ENCODE measurements at places on chromosomes 5 and 9.

DNA sequence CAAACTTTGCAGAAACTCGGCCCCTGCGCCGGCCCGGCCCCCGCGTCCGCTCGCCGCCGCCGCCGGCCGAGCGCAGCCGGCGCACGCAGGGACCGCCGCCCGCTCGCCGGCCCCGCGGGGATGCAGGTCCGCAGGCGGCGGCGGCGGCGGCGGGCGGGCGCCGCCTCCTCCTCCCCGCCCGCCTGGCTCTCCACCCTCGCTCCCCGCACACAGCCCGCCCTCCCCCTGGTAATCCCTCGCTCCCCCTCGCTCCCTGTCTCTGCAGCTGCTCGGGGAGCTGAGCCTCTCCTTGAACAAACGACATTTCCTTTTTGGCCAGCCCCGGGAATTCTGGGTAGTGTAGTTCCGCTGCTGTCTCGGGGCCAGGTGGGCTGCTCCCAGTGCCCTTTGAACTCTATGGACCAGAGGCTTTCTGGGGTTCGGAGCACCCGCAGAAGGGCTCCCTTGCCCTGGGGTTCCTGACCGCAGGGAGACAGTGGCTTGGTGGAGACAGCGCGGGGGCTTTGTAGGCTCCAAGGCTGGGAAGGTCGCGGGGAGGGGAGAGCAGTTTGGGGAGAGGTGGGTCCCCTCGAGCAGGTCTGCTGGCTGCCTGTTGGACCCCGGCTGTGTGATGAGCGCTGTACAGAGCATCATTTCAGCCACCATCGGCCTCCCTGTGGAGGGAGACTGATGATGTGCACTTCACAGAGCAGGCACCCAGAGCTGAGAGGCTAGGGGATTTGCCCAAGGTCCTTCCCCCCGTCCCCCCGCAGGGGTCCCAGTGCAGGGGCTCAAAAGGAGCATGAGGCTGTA lies 1.8 kb upstream of the FAM78A start:
- no peak for DNase-seq

DNA sequence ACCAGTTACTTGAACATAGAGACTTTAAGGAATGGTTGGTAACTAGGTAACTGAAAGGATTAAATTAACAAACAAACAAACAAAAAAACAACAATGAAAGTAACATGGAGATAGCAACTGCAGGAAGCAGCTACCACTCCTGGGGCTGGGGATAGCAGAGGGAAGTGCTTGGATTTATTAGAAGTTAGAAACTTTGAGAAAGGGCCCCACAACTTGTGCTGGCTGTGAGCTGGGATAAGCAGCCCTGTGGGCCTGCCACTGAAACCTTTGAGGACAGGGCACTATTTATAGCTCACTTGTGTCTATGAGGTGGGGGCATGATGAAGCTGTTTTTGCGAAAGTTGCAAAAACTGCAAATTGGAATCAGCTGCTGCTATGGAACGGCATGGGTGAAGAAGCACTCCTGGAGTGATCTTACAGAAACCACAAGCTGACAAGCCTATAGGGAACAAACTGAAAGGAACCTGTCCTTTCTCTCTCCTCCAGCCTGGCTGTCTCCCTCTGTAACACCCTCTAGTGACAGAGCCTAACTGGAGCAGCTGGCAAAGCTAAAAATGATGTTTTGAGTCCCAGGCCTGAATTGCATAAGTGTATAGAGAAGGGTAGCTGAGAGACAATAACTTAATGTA lies 91.4 kb upstream of the RANBP6 start:
- no peak for DNase-seq

DNA sequence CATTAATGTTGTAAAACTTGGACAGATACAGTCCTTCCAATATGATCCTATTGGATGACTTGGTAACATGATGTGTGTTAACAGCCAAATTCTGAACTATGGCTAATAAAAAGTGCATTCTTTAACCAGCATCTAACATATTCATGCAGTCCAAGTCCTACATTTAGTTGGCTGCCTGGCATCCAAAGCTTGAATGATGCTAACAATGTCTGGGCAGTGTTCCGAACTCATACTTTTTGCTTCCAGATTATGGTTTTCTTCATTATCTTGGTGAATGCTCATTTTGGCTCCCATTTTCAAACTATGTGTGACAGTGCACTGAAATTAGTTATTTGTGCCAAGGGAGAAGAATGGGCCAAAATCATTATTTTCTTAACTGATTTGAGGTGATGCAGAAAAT lies 2.8 kb downstream of the FAM174A start:
- DNase-seq: no peak

DNA sequence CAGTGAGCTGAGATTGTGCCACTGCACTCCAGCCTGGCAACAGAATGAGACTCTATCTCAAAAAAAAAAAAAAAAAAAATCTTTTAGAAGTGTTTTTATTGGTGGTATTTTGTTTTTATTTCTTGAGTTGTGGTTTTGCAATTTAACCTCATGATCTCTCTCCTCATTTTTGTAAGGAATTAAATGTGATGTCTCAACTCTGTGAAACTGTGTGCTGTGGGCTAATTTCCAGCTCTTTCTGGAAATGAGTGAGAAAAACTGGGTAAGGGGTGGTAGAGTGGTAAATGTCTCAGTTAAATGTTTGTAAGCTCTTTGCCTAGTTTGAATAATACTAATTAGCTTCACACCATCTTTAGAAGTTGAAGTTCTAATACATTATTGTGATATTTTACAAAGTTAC lies 29.0 kb downstream of the ACO1 start:
- DNase-seq: no peak

DNA sequence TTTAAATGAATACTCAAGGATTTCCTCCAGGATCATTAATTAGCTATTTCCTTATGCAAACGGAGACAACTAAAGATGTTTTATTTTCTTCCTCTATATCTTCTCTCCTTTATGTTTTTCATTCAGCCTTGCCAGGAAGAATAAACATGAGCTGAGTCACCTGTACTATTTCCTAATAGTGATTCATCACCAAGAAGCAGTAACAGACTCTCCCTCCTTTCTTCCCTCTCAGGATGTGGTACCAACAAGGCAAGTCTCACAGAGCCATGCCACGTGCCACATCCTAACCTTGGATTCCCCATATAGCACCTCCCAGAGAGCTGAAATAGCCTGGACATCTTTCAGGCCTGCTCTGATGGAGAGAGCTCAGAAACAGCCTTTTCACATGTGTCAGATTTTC lies 758.6 kb upstream of the DMAC1 start:
- DNase-seq: peak; percentile 1

DNA sequence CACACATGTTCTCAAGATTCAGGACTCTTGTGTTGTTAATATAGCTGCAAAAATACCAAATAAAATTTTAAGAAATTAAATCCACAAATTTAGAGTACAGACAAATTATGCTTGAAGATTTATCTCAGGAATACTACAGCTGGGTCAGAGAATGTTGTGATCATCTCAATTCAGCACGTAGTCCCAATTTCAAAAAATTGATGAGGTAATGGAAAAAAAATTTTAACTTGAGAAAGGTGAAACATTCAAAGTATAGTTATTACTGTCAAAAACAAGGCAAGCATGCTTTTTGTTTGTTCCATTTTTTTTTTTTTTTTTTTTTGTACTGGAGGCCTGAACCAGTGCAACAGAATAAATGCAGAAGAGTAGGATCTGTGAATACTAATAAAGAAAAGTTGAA lies 29.4 kb downstream of the ICE1 start:
- no peak for DNase-seq

GRCh38 chr5:146620669-146621051 lies 104.7 kb upstream of the GPR151 start:
- DNase-seq: no peak

DNA sequence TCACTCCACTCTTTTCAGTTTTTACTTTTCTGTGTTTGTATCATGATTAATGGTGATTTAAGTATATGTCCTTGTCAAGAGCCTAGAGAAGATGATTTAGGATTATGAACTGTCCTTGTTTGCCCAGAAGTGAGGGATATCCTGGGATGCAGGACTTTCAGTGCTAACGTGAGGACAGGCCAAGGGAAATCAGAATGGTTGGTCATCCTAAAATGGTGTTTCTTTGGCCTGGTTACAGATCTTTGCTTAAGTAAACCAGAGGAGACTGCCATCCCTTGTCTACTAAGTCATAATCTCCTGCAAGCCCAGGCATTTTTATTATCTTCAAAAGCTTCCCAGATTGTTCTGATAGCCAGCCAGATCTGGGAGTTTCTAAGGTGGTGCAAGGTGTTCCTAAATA lies 22.3 kb upstream of the DPYSL3 start:
- no peak for DNase-seq

GRCh38 chr5:140355546-140355945 lies 4.4 kb upstream of the SLC4A9 start:
- DNase-seq: no peak

DNA sequence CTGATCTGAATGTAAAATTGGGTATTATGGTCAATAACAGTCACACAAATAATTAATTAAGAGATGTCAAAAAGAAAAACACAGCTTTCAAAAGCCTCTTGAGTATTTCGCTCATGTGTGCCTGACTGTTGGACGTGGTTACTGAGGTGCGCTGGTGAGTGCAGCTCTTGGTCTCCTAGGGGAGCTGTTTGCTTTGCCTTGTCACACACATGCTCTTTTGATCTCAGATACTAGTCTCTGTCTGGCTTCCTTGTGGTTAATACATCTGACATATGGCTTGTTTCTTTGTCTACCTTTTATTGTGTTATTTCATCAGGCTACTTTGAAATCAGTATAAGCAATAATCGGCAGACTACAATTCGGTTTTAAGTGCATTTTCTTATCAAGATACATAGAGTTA lies 51.5 kb downstream of the PCSK1 start:
- DNase-seq: no peak

- DNase-seq: no peak
These were observed 22.7 kb upstream of the MROH2B start for GRCh38 chr5:41093803-41094202.

DNA sequence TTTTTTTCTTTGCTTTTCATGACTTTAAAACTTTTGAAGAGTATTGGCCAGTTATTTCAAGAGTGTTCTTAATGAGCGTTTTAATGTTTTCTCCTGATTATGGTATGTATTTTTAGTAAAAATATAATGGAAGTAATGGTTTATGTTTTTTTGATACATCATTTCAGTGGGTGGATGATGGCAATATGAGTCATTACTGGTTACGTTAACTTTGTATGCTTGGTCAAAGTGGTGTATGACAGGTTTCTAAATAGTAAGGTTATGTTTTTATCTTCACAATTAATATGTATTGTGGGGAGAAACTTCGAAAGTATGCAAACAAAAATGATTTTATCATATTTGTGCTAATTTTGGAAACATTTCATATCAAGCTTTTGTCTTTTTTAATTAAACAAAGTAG lies 176.7 kb upstream of the PRDM9 start:
- DNase-seq: no peak

DNA sequence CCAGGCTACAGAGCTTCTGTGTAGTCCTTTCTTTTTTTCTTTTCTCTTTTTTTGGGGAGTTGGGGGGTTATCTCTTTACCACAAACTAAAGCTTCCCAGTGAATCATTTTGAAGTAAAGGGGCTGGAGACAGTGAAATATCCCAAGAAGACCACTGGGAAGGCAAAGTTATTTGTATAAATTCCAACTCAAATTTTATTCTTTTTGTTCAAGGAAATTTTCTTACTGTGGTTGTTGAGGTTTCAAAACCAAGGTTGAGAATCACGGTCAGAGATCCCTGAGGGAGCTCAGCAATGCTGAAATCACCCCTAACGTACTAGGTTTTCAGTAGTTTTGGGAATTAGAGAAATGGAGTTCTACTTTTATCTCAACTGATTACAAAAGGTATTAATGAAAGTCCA lies 175.7 kb downstream of the ARHGEF28 start:
- DNase-seq: no peak

DNA sequence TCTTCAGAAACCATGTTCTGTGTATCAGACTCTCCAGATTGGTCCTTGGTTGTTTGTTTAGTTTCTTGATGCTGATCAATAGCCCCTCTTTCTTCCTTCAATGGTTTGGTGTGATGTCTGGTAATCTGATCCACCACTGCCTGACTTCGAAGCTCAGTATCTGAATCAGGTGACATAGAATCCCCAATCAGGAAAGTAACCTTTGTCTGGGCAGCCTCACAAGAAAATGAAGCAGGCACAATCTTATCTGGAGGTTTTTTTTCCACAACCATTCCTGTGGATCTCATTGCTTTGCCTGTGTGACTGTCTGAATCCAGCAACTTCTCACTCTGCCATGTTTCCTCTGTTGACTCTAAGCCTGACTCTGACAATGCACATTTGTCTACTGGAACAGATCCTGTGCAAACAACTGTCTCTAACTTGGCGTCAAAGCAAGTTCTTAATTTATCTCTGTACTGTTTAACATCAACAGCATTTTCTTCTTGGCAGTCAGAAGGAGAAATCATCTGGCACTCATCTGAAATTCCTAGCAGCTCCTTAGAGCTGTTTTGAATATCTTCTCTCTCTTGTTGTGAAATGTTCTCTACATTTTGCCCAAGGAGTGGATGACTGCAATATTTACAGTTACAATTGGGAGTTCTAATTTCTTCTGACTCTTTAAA lies 37.1 kb upstream of the RAPGEF6 start:
- no peak for DNase-seq

GRCh38 chr5:62198421-62198820 lies 107.6 kb upstream of the KIF2A start:
- no peak for DNase-seq

DNA sequence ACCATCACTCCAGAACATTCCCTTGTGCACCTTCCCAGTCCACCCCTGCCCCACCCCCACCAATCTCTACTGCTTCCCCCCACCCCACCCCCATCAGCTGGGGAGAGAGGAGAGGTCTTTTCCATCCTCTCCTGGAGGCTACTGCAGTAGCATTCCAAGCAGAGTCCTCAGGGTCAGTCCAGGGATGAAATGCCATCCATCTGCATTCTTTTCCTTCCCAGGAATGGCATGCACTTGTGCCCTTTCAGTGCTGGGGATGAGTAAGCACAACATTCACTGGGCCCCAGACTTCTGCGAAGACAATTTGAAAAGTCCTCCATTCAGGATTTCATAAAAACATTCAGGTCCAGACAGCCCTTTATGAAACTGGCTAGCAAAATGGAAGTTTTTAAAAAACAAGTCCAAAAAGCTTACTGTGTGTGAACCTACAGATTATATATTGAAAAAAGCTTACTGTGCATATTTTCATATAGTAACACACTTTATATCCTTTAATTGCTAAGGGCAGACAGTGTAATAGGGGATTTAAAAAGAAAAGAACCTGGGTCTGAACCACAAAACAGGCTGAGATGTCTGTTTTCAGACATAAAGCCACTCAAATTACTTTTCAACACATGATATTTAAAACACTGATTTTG lies 50.0 kb upstream of the GOLPH3 start:
- DNase-seq: no peak

- DNase-seq: no peak
These were observed 103.2 kb upstream of the HCN1 start for GRCh38 chr5:45799388-45799787.

- no peak for DNase-seq
These were observed 28.8 kb downstream of the GLT6D1 start for GRCh38 chr9:135610290-135611141.

GRCh38 chr5:2894316-2894715 lies 142.8 kb upstream of the IRX2 start:
- DNase-seq: no peak

DNA sequence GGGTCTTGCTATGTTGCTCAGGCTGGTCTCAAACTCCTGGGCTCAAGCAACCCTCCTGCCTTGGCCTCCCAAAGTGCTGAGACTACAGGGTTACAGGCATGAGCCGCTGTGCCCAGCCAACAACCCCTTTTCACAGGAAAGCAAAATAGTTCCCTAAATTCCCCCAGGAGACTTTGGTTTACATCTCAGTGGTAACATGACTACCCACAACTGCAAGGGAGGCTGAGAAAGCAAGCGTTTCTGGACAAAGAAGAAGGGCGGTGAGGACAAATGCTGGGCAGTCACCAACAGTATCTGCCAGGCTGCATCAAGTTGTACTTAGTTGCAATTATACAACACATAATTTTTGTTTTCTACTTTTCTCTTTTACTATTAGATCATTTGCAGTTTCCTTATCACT lies 7.4 kb upstream of the ADGRD2 start:
- no peak for DNase-seq
